ENCODE measurements at places on chromosomes 3 and 15. TPM values are rescaled to one million over a fixed set of nuclear protein-coding genes. Genes with fewer than 3 reads are reported as not detected.

GRCh38 chr15:77064539-77065308 is 6.2 kb downstream of the TSPAN3 start:
- DNase-seq: no peak

- no peak for DNase-seq
Measured at GRCh38 chr15:87348746-87349145, 907.8 kb downstream of the NTRK3 start.

- DNase-seq: no peak
Measured at GRCh38 chr3:58965865-58966264, 84.0 kb downstream of the CFAP20DC start.

- no peak for DNase-seq
Measured at GRCh38 chr3:171011873-171012336, 14.6 kb downstream of the SLC2A2 start.

LIPH gene
- 0.27 TPM for total RNA-seq

FANCD2OS gene
- not detected for total RNA-seq

ROBO2 gene
- 1.6 TPM for total RNA-seq

ADGRG7 gene
- total RNA-seq: not detected
